Anterior cingulate cortex (tissue), 58 donors: ENCODE measurements at places on chromosomes 7 and 10.

- DNase-seq = no peak
Observed at GRCh38 chr10:1620803-1621202, 116.5 kb downstream of the ADARB2 start.

GRCh38 chr7:26543951-26544350 lies 252.3 kb downstream of the SNX10 start:
- DNase-seq = no peak

DNA sequence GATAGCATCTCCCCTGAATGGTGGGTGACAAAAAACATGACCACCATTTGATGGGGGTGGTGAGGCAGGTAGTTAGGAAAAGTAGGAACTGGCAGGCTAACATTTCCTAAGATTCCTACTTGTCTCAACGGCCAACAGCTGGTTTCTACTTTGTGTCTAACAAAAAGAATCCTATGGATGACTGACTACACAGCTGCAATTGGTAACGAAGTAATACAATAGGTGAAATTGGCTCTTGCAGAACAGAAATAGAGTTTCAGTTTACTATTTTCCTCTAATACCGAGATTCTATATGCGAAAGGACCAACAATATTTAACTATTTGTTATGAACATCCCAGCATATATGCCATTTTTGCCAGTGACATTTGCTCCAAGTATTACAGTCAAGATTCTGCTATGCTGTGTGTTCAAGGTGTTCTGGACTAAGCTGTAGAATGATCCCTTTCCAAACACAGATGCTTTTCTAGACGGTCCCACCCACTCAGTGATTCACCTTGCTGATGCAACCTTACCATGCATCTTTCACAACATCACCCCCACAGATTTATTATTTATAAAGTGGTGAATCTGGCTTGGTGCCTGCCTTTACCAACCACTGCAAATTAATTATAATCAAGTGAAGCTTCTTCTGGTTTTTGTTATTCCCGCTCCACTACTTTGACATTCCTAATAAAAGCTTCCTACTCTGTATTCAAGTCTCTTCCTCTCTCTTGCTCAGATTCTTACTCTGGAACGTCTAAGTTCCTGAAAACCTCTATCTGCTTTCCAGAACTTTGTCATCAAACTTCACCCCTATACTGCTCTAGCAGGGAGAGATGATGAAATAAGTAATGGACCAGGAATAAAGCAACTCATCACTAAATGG lies 16.8 kb downstream of the BBIP1 start:
- DNase-seq = no peak

GRCh38 chr10:78813998-78814399 lies 254.8 kb upstream of the ZMIZ1 start:
- DNase-seq = no peak

DNA sequence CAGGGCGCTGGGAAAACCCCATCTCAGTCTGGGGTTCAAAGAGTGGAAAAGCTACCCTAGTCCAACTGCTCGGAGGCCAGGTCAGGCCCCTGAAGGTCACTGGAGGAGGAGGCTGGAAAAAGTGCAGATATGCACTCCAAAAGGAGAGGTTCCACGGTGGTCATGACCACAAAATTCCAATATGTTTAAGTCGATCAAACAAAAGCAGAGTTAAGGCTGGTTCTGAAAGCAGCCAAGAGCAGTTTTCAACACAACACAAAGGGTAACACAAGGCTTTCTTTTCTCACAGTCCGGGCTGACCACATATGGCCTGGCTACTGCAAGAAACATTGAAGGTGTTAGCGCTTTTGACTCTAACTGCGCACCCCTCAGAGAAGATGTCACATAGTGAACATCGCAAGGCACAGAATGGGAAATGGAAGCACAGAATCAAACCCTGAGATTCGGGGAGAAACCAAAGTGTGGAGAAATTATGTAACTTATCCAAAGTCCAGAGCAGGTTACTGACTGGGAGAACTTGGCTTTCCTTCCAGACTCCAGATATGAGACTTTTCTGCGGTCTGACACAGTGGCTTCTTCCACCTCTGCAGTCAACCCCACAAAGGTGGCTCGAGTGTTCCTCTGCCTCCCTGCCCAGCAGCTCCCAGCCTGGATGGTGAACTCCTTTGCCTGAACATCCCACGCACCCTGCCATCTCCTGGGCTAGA lies 1.3 kb upstream of the GRB10 start:
- DNase-seq = no peak

DNA sequence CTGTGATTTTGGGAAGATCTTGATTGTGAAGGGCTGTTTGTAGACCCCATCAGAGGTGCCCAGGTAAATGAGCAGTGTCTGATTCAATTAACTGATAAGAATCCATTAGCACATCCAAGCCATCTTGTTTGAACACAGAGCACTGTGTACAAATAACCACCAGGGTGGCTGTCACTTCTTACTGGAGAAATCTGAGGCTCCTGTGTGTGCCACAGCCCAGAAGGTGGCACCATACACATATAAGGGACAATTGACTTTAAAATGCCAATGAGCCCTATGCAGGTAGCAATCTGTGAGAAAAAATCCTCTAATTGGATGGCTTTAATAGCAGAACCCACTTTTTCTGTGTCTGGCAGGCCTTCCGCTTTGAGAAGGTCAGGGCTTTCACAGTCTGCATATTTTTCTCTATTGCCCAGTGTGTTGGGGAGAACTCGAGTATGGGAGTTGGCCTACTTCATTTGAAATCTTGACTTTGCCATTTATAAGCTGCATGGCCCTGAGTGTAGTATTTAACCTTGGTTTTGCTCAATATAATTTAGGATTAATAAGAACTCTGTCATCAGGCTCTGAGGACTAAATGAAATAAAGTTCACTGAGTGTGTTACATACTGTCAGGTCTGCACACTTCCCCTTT lies 517.4 kb downstream of the CCSER2 start:
- no peak for DNase-seq

GRCh38 chr7:31382722-31383121 lies 42.2 kb upstream of the NEUROD6 start:
- DNase-seq = no peak

- no peak for DNase-seq
Observed at GRCh38 chr7:106313456-106313901, 28.7 kb upstream of the NAMPT start.

DNA sequence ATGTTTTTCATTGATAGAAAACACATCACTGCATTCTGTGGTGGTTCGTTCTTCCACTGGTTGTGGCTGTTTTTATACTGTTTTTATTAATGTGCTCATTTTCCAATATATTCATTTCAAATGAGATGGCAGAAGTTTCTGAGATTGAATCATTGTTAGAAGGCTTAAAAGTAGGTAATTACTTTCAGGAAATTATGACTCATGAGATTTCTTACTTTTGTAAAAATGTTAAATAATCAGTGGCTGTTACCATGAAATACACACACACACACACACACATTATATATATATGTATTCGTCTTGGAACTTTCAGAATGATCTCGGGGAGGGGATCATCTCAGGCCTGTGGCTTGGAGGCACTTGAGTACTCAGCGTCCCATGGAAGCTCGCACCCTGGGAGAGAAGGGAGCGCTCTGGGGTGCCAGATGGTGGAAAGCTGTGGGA lies 66.1 kb downstream of the ZMYND11 start:
- DNase-seq = no peak

- DNase-seq = no peak
Observed at GRCh38 chr10:124160176-124160575, 66.8 kb upstream of the CHST15 start.

DNA sequence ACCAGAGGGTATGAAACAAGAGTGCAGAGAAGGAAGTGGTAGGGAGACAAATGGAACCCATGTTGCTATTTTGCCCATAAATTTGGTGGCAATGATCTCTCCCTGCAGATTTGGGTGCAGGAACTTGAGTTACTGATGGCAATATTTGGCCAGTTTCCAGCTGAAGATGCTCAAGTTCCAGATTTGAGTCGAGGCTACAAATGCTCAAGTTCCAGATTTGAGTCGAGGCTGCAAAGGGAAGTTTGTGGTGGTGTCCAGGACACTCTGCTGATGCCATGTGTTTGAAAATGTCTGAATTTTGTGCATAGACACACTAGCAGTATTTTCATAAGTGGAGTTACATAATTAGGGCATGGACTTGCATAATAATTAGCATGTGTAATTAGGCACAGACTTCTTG lies 40.8 kb downstream of the TBXAS1 start:
- no peak for DNase-seq

GRCh38 chr10:59325116-59325515 lies 37.2 kb downstream of the FAM13C start:
- DNase-seq = no peak

DNA sequence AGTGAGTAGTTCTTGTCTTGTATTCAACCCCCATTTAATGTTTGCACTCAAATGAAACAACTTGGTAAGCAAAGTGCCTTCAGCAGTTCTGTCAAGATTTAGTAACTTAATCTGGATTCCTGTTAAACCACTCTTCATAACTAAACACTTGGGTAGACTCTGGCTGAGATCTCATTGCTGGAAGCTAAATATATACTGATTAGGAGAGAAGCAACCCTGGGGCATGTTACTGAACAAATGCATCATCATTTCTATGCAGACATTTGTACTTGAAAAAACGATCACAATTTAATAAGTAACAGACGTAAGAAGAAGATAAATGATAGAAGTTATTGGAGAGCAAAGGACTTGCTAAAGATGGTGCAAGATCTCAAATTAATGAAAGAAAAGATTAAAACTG lies 308.4 kb upstream of the POM121L12 start:
- no peak for DNase-seq

GRCh38 chr7:94039368-94040035 lies 35.3 kb upstream of the BET1 start:
- DNase-seq = no peak

- no peak for DNase-seq
Observed at GRCh38 chr10:71968553-71969474, 4.6 kb downstream of the CHST3 start.

DNA sequence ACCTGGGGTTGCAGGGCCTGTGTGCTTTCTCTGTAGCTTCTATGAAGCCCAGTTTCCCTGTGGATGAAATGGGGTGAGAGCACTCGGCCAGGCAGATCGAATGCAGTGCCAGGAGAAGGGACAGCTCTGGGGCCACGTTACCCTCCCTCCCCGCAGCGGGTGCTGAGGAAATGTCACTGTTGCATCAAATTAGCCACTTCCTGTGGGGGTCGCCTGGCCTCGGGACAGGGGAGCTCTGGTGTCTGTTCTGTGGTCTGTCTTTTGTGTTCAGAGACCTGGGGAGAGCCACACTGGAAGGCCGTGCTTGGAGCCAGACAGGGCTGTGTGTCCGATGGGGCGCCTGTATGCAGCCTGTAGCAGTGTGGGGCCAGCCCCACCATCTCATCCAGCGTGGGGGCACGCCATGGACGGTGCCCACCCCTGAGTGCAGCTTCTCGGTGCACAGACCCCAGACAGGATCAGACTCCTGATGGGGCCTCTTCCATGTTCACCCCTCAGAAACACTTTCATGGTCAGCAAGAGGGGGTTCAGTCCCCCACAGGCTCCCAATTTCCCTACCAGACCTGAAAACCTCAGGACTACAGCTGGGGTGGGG lies 13.6 kb downstream of the TTYH3 start:
- no peak for DNase-seq

GRCh38 chr10:125584954-125585353 lies 98.0 kb downstream of the TEX36 start:
- DNase-seq = no peak

GRCh38 chr7:71132127-71132376 lies at the start of gene GALNT17:
TSS of gene GALNT17 (plus strand) at chr7:71132144.
- DNase-seq = no peak

DNA sequence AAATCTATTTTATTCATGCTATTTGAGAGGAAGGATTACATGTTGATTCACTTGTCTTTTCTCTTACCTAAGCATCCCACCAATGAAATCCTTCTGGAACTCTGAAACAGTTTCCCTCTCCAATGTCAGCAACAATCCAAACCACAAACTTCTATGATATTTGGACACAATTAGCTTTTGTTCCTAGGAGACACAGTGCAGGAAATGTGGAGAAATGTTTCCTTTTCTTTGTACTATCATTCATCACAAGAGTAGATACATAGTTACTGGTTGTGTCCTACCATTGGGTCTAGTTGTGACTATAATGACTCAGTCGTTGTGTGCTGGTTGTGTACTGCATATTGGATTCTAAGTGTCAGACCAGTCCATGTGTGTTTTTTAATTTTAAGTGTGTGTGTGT lies 156.8 kb upstream of the MAGI2 start:
- no peak for DNase-seq
